ENCODE measurements at places on chromosomes 2 and 18. TPM values are rescaled to one million over a fixed set of nuclear protein-coding genes. Genes with fewer than 3 reads are reported as not detected.

Gene GYPC
- total RNA-seq, result 19.1 TPM

Gene B4GALT6
- 2.4 TPM for total RNA-seq

Gene EGR4
- not detected for total RNA-seq

Gene TMEM169
- 1.9 TPM for total RNA-seq

Gene SCN9A
- total RNA-seq, result 23.0 TPM

Gene SIX3
- not detected for total RNA-seq

Gene KCNK3
- 0.37 TPM for total RNA-seq

Gene ABCB11
- total RNA-seq, result 18.4 TPM

Gene HOXD12
- not detected for total RNA-seq

Gene RGPD8
- 32.4 TPM for total RNA-seq

Gene CROCC2
- not detected for total RNA-seq

Gene SAG
- total RNA-seq, result not detected

Gene PLB1
- total RNA-seq, result 4.2 TPM

Gene CRYBA2
- total RNA-seq, result not detected

Gene SERPINB10
- total RNA-seq, result not detected

Gene MC5R
- not detected for total RNA-seq

Gene EIF4E2
- 46.0 TPM for total RNA-seq

Gene ZEB2
- total RNA-seq, result 19.8 TPM

Gene HOXD13
- not detected for total RNA-seq

Gene SCYGR4
- total RNA-seq, result not detected

Gene RAB11FIP5
- 29.1 TPM for total RNA-seq

Gene SERPINB11
- not detected for total RNA-seq

Gene PROKR1
- total RNA-seq, result 2.2 TPM

Gene GMCL1
- total RNA-seq, result 21.7 TPM

Gene IGFBP5
- 146 TPM for total RNA-seq

Gene COL4A4
- total RNA-seq, result 1.7 TPM

Gene CAPN14
- total RNA-seq, result 0.16 TPM

Gene XIRP2
- total RNA-seq, result 0.27 TPM

Gene DOCK10
- total RNA-seq, result 64.7 TPM

Gene RESP18
- total RNA-seq, result not detected

Gene TEX44
- total RNA-seq, result not detected

Gene DLX2
- not detected for total RNA-seq

Gene NEB
- total RNA-seq, result 2.1 TPM

Gene MC2R
- total RNA-seq, result not detected

Gene PNO1
- total RNA-seq, result 7.9 TPM

Gene CREB1
- total RNA-seq, result 55.1 TPM

Gene REEP1
- 196 TPM for total RNA-seq

Gene CNTNAP5
- total RNA-seq, result 0.68 TPM

Gene REG3G
- total RNA-seq, result not detected

Gene QPCT
- total RNA-seq, result 34.4 TPM

Gene STPG4
- total RNA-seq, result 0.64 TPM

Gene DHX57
- total RNA-seq, result 14.8 TPM

Gene NIFK
- total RNA-seq, result 21.3 TPM

Gene PAX8
- 11.2 TPM for total RNA-seq

Gene POMC
- not detected for total RNA-seq

Gene CDKL4
- not detected for total RNA-seq

Gene TUBA3E
- total RNA-seq, result not detected

Gene EMILIN2
- 12.0 TPM for total RNA-seq

Gene TFCP2L1
- total RNA-seq, result 165 TPM

Gene HOXD9
- 2.7 TPM for total RNA-seq

Gene CLASP1
- total RNA-seq, result 51.4 TPM

Gene VSNL1
- total RNA-seq, result not detected

Gene LYPD6
- 12.3 TPM for total RNA-seq

Gene PDE1A
- 3.2 TPM for total RNA-seq

Gene STON1
- total RNA-seq, result 25.4 TPM

Gene OTOF
- total RNA-seq, result not detected
